ENCODE measurements at places on chromosomes 3 and 15.
A peak's percentile ranks its signal among the peaks of the same experiment; 100 is the strongest.

DNA sequence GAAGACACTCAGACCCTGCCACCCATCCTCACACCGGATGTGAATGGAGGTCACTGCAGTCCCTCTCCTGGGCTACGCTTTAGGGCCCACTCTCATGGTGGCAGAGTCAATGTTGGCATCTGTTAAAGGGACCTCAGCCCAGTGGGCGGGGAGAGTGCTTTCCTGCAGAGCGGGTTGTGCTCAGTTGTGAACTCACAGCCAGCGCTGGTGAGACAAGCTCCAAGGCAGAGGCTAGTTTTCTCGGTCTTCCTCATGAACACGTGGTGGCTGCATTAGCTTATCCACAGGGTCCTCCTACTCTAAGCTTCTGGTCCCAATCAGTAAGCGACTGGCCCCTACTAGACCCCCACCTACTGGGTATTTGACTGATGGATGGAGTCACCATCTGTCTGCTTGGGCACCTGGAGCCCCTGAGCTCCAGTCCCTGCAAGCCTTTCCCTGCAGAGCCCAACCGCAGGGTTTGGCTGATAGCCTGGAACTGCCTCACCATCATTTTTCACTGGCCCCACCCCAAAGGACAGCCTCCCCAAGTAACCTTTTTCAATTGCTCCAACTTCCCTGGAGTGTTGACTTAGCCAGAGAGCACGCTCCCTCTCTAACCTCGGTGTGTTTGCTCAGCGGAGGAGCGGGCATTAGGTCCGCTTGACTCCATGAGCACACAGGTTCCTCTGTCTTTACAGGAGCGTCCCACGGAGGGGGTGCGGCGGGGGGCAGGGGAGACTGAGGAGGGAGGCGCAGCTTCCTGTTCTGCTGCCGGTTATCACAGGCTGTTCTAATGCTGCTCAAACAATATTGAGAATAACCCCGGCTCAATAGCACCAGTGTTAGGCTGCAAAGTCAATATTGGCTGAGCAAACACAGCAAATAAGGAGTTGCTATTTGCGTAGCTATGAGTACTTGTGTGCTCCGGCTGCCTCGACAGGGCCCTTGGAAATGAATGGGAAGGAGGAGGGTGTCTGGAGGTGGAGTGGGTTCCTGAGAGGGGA is 141.7 kb downstream of the RPLP1 start:
- DNase-seq, result peak; percentile 98

DNA sequence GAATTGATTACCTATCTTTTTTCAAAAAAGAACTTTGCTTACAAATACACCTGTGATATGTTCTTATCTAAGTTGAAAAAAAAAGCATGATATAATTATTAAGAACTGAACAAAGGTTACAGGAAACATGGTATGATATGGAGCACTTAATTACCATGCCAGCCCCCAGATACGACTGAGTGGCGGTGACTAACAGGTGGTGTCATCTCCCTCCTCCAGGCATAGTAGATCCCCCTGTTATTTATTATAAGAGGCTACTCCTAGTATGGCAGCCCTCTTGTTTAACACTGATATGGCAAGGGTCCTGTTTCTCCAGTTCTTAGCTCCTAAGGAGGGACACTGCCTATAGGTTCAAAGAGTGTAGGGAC is 31.0 kb upstream of the TM4SF4 start:
- DNase-seq, result no peak

DNA sequence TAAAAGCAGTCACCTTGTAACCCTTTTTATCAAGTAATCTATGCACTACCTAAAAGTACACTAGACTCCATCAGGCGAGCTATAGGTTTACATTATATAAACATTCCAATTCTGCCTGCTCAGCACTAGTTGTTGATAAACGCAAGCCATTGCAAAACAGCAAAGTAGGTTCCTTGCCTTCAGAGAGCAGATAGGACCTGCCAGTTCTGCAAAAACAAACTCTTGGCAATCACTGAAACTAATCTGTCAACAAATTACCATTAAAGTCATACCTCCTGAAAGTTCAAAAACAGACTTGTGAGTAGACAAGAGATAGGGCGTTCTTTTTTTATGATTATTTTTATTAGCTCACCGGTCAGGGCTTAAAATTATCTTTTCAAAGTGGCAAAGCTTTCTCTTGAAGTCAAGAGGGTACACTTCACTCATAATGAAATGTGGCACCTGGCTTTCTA is 392.5 kb downstream of the FOXP1 start:
- DNase-seq, result no peak

- DNase-seq, result no peak
These were observed 291.6 kb upstream of the CBLB start for GRCh38 chr3:106160396-106160795.

DNA sequence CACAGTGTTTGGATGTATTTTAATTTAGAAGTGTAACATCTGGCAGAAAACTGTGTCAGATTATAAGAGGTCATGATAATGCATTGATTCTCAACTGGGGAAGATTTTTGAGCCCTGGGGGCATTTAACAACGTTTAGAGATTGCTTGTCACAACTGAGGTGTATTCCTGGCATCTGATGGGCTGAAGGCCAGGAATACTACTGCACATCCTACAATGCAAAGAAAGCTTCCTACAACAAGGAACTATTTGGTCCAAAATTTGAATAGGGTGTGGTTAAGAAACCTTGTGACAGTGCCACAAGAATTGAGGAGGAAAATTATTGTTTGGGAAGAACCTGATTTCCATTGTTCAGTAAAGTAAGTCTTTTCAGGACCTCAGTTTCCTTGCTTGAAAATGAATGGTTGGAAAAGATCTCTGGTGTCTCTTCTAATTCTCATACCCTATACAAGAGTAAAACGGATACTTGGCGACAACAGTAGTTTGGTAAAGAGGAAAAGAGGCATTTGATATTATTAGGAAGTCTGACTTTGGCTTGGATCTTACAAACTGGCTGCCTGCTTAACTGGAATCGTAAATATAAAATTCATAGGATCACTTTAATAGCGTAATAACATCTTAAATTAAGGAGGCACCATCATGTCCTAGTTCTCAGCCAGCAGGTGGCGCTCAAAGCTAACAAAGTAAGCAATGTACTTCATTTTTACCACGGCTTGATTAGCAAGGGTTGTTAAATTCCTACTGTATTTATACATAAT is 4.3 kb downstream of the DAZL start:
- DNase-seq, result peak; percentile 38

GRCh38 chr15:72592097-72592496 is 62.4 kb upstream of the GOLGA6B start:
- DNase-seq, result no peak

DNA sequence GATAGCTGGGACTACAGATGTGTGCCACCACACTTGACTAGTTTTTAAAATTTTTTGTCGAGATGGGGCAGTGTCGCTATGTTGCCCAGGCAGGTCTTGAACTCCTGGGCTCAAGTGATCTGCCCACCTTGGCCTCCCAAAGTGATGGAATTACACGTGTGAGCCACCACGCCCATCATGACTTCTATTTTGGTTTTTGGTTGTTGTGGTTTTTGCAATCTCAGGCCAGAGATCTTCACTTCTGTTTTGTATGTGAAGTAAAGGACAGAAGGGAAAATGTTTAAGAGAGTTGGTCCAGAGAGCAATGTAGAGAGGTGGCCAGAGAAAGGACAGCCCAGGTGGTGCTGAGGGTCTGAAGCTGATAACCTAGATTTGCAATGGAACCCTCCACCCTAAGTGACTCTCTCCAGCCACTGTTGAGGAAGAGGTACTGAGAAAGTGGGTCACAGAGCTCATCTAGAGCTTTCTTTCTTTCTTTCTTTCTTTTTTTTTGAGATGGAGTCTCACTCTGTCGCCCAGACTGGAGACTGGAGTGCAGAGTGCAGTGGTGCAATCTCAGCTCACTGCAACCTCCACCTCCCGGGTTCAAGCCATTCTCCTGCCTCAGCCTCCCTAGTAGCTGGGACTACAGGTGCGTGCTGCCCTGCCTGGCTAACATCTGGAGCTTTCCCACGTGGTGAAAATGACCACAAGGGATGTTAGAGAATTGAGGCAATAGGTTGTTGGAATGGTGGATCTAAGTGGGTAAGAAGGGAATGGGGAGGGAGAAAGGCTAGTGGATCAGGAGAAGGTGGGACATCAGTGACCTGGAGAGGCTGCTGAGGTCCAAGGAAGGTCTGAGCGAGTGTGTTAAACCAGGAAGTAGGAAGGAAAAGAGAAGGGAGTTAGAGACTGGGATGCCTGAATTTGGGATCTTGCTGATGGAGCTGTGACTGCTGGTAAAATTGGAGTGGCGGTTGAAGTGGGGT is 22.4 kb upstream of the SEMA4B start:
- no peak for DNase-seq

GRCh38 chr3:105865016-105865623 is 3.7 kb downstream of the CBLB start:
- no peak for DNase-seq

GRCh38 chr3:34808287-34808686 is 831.0 kb upstream of the ARPP21 start:
- no peak for DNase-seq

DNA sequence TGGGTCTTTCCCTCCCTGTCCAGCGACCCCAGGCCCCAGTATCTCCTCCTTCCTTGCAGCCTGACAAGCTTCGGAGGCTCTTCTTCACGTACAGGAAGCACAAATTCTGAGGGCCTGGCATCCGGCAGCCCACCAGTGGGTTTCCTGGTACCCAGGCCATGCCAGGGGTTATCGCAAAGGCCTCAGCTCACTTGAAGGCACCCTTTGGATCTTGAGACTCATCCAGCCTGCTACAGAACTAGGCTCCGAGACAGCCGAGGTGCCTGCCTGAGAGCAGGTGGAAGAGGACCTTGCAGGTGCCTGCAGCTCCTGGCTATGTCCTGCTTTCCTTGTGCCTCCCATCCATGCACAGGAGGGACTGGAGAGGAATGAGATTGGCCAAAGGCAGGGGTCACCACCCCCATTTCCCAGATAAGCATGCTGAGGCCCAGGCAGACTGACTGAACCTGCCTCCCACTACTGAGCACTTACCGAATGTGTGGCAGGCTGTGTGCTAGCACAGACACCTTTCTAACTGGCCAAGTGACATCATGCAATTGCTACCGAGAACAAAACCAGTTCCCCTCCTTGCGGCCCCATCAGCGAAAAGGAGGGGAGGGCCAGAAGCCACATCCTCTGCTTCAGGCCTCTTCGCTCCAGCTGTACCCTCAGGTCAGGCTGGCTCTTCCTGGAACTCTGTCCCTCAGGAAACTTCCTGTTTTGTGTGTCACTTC is 11.2 kb downstream of the SH2D7 start:
- DNase-seq, result no peak

- DNase-seq, result no peak
These were observed 62.5 kb downstream of the MYO5A start for GRCh38 chr15:52466134-52466701.

- DNase-seq, result no peak
These were observed 9.1 kb downstream of the PYDC2 start for GRCh38 chr3:191470080-191470479.

DNA sequence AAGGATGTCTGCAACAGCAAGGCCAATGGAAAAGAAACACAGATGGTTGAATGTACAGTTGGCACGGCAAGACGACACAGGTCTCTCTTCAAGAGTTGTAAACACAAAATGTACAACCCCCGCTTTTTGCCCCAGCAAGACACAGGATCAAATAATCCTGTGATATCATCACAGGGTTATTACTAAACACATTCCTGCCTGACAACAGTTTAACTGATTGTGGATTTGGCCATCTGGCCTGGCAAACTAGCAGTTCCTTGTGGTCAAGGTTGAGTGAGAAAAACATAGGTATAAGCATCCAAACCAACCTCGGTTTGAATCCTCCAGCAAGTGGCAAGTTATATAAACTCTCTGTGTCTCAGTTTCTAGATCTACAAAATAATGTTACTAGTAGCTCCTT is 23.4 kb downstream of the PARP16 start:
- DNase-seq, result no peak

DNA sequence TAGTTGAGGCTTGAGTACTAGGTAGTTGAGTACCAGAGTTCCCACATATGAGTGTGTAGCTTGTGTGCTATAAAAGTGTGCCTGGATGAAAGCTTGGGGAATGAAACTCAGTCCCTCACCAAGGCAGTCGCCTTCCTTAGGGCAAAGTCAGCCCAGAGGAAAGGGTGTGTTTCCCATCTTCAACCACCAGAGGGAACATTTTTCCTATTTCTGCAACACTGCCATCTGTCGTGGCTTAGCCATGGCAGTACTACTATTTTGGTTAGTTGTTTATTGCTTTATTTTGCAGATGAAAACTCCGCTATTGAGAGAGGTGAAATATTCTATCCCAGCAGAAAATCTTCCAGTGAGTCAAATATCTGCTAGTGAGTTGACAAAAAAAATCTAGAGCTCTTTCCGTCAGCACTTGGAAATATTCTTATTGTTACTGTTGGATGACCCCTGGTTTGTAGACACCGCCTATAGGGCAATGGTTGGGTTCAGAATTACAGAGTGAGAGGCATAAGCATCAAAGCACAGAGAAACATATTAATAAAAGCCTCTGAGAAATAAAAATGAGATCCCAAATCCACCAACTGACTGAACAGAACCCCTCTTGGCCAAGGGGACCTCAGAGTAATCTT is 239.9 kb downstream of the CPNE4 start:
- DNase-seq, result no peak

DNA sequence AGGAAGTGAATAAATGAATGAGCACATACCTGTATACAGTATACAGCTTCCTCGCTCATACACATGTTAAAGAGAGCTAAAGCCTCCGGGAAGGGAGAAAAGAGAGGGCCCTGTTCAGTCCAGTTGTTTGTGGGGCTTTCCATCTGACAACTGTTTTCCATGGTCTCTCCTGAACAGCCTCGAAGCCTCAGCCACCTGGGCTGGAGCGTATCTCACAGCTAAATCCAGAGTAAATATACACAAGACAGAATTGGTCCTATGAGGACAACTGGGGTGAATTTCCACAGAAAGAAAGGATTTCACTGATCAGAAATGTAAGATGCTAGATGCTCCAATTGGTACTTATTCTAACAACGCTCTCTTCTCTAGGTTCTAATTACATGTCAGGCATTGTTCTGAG is 103.5 kb downstream of the LIPC start:
- DNase-seq, result no peak

DNA sequence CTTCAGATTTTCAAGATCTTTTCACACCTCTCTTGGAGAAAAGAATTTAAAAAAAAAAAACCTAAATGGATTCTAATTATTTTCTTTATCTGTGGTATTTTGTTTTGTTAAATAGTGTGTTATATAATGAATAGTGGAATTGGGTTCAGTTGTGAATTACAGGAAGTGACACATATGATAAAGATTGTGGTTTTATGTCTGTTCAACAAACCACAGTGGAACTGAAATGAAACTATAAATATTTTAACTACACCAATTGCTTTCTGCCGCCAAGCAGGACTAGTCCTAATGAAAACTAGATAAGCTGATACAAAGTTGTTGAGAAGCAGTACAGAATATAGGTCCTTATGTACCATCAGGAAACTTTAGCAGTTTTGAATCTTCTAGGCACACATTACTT is 121.6 kb downstream of the UBE2E2 start:
- DNase-seq, result no peak
